Activated T-helper 9 cell treated with anti-CD3 and anti-CD28 coated beads, Interleukin-2, amount 50 U/mL, for 16 hours (primary cell): ENCODE measurements at places on chromosomes 1 and 21.

DNA sequence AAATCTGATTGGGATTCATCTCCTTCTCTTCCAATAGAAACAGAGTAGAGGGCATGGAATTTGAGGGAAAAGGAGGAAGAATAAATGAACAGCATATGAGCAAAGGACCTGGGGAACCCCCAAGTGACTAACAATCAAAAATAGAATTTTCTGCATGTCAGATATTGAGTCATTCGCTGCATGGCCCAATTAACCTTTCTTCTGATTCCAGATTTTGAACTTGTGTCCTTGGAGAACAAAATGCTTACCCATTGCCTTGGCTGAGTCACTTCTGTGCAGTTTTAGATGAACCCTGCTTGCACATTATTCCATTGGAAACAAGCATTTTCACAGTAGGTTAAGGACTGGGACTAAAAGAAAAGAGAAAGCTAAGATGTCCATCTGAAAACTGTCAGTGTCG, 390.5 kb downstream of the ST6GALNAC3 start:
- DNase-seq = no peak

- no peak for DNase-seq
Measured at GRCh38 chr1:19866758-19867157, 15.4 kb upstream of the OTUD3 start.

- no peak for DNase-seq
Measured at GRCh38 chr1:29836651-29837646, 600.6 kb downstream of the PTPRU start.

- no peak for DNase-seq
Measured at GRCh38 chr1:204108312-204109141, 35.6 kb downstream of the SOX13 start.

GRCh38 chr1:13607002-13607401, 23.4 kb downstream of the PDPN start:
- no peak for DNase-seq

GRCh38 chr1:65525266-65526048, 105.0 kb downstream of the LEPR start:
- no peak for DNase-seq

- no peak for DNase-seq
Measured at GRCh38 chr1:196295766-196296165, 312.5 kb downstream of the KCNT2 start.

DNA sequence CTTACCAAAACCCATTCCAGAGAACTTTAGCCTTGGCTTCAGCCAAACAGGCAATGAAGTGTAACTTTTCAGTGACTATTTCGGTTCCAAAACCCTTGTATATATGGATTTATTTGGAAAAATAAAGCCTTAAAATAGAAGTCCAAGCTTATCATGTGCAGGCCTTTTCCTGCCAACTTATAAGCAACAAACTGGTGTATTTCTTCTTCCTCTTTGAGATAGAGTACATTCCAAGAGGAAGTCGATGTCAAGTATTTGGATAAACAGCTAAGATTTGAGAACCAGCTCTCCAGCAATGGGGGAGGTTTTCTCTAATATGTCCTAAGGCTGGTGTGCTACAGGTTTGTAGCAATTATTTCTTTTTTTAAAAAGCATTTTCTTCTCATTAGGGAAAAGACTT, 407.8 kb downstream of the DUSP10 start:
- DNase-seq = no peak

GRCh38 chr1:222464841-222465210, 83.1 kb downstream of the HHIPL2 start:
- peak; percentile 52 for DNase-seq

DNA sequence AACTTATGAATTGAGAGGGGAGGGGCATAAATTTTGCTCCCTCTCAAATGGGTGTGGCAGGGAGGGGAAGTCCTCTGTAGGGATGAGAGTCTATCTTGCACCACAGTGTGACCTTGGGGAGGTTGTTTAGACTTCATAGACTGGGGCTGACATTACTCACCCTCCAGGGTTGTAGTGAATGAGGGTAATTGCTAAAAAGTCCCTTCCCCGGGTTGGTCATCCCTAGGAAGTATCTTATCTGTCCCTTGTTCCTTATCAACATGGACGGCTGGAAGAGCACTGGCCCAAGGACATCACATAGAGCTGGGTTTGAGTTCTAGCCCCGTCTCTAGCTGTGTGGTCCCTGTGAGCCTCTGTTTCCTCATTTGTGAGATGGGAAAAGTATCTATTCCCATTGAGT, 52.4 kb upstream of the SLC2A1 start:
- no peak for DNase-seq

DNA sequence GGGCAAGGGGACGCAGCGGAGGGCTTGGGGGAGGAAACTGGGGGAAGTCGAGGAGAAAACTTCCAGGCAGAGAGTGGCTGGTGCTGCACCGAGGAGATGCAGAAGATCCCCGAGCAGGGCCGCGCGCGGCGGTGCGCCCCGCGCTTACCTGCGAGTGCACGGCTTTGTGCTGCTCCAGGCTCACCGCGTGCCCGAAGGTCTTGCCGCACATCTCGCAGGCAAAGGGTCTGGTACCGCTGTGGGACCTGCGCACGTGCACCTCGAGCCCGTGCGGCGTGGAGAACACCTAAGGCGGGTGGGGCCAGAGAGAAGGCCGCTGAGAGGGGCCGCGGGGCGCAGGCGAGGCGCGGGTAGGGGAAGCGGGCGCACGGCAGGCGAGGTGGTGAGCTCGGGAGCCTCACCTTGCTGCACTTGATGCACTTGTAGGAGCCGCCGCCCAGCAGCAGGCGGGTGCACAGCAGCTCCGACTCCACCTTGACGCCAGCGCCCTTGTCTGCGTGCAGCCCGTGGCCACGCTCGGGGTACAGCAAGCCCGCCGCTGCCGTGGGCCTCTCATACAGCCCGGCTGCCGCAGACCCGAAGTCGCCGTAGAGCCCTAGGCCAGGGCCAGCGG, 6.4 kb downstream of the GFI1 start:
- no peak for DNase-seq

DNA sequence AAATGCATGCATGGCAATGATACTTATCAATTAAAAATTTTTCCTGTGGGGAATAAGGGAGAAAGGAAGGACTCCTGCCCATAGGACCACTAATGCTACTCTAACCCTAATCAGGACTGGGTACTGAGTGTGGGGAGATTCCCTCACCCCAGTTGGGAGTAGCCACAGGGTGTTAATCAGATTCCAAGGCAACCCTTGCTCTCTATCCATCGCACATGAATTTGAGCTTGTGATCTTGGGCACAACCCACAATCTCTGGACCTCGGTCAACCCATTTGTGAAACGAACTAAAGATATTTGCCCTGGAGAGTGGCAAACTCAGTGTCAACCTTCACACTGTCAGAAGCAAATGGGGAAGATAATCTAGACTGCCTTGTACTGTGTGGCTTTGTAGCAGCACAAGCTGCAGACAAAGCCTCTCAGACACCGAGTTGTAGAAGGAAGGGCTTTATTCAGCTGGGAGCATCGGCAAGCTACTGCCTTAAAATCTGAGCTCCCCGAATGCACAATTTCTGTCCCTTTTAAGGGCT, 69.5 kb downstream of the SERINC2 start:
- no peak for DNase-seq

GRCh38 chr1:20262810-20263534, 27.7 kb upstream of the VWA5B1 start:
- DNase-seq = no peak

DNA sequence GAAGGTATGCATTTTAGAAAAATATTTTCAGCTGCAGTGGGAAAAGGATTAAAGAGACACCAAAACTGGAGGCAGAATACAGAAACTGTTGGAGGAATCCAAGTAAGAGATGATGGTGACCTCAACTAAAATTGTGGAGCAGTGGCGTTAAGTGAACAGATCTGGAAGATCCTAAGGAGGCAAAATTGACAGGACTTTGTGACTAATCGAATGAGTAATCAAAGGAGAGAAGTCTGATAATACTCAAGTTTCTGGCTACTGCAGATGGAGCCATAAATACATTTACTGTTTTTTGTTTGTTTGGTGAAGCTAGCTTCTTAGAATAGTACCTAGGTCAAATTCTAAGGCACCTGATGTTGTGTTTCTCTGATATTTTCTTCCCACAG, 3.1 kb downstream of the CTBS start:
- DNase-seq = no peak

DNA sequence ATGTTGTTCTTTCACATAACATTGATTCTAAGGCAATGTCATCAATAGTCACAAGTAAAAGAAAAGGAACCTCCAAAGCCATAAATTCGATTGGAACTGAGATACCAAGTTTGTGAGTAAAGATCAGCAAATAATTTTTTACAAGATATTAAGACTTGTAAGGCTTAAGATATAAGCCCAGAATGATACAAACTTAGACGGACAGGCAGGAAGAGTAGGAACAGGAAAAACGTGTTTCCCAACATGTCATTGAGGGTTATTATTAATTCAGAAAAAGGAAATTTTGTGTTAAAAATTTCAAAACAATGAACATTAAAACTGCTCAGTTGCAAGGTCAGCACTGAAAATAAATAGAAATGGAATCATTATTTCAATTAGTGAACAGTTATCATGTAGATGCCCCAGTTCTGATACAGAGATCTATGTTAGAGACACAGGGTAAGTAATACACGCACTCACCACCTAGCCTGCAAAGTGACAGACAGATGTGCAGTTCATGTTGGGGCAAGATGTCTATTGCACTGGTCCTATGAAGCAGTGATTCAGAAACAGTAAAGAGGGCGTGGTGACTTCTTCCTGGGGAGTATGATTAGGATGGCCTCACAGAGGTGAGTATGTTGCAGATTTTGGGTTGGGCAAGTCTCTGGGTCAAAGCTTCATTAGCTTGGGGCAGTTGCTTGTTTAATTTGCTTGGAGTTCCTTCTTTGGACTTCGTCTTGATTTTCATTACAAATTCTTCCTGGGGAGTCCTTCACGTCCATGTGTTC, 284.4 kb downstream of the SETD4 start:
- no peak for DNase-seq

DNA sequence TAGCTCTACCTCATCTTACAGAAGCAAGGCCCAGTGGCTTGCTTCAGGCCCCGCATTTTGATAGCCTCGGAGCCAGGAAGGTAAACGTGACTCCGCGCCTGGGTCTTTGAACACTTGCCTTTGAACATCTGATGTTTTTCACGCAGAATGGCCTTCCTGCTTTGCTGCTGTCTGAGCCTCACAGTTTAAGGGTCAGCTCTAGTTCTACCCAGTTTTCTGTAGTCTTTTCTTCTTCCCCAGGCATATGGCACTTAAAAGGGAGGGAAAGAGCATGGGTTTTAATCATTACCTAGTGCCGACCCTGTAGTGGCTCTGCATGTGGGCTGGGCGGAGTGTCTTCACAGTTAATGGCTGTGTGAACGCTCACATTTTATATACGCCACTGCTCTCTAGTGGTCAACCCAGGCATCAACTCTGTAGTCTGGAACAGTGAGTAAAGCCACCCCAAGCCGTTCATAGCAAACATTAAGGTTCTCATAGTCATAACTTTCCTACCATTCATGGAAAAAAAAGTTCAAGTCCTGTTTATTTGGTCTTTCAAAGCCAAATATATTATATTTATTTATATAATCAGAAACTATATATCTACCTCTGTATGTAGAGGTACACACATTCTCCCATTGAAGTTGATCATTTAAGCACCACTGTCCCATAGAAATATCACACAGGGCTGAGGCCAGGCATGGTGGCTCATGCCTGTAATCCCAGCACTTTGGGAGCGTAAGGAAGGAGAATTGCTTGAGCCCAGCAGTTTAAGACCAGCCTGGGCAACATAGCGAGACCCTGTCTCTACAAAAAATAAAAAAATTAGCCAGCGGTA, 78.1 kb downstream of the IER5 start:
- DNase-seq = peak; percentile 42

GRCh38 chr1:246008363-246008831, 498.7 kb downstream of the SMYD3 start:
- no peak for DNase-seq

- no peak for DNase-seq
Measured at GRCh38 chr21:41604583-41605041, 96.7 kb upstream of the TMPRSS2 start.

DNA sequence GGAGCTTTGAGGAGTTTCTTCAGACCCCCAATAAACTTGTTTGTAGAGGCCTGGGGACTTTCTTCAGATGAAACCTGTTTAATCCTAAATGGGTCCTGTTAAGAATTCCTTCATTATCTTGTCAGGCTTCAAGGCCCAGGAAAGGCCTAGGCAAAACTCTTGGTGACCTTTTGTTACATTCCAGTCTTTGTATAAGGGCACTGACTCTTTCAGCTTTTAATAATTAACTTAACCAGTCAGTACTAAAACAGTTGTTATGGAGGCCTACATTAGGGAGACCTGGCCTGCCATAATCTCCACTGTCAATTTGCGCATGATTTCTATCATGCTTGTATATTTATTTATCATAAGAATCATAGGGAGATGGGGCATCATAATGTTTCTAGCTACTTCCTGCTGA, 110.2 kb downstream of the FCRL5 start:
- DNase-seq = no peak

- DNase-seq = no peak
Measured at GRCh38 chr21:33238565-33239255, 9.0 kb downstream of the IFNAR2 start.

DNA sequence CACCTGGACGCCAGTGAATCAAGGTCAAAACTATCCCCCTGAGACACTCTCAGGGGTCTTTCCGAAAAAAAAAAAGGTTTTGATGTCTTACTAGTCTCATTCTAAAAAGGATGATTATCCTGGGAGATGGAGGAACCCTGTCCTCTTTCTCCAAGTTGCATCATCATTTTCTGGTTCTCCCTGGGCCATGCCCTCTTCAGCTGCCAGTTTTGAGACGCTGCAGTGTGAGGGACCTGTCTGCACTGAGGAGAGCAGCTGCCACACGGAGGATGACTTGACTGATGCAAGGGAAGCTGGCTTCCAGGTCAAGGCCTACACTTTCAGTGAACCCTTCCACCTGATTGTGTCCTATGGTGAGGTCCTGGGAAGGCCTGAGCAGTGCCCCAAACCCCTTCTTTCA, 3.5 kb downstream of the FCRLA start:
- DNase-seq = no peak

DNA sequence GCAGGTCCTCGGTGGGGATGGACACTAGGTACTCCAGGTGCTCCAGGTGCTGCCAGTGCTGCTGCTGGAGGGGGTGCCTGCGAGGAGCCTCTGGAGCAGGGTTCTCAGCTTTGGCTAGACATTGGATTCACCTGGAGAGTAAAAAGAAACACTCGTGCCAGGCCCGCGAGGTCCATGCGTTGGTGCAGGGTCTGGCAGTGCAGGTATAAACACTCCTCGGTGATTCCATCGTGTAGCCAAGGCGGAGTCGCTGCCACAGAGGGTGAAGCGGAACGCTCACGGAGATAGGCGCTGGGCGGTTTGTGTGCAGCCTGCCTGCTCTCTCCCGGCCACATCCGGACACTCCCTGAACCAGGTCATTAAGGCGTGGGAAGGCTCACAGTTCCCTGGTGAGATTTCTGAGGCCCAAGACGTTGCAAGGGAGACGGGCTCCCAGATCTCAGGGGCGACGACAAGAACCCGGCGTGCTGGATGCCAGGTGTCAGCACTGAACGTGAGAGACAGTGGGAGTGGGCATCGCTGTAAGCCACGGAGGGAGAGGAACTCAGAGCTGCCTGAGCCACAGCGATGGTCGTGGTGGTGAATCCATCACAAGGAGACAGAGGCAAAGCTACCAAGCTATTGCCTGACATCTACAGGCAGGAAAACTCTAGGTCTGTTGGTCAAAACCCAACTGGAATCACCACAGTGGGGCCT, 17.2 kb upstream of the SUMO3 start:
- DNase-seq = no peak
